ENCODE measurements at places on chromosomes 7 and 10. TPM values are rescaled to one million over a fixed set of nuclear protein-coding genes. Genes with fewer than 3 reads are reported as not detected.

ZEB1 gene
- total RNA-seq: 50.0 TPM

- DNase-seq: no peak
These were observed 5.6 kb upstream of the PKD1L1 start for GRCh38 chr7:47953822-47954221.

GRCh38 chr7:149245744-149246143 is 6.3 kb downstream of the ZNF212 start:
- no peak for DNase-seq

DNA sequence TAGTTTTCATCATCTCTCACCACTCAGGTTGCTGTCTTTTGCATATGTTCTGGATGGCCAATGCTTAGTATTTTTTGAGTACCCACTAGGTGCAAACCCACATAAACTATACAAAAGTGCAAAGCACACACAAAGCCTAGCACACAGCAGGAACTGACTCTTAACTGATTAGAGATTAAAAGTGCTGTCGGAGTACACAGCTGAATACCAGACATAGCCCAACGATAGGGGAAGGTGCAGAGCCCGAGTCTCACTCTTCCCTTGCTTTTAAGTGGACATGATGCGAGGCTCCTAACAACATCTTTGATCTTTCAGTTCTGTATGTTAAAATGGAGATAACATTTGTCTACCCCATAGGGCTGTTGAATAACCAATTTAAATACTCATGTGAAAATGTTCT is 90.8 kb downstream of the DPY19L1 start:
- DNase-seq: no peak

DNA sequence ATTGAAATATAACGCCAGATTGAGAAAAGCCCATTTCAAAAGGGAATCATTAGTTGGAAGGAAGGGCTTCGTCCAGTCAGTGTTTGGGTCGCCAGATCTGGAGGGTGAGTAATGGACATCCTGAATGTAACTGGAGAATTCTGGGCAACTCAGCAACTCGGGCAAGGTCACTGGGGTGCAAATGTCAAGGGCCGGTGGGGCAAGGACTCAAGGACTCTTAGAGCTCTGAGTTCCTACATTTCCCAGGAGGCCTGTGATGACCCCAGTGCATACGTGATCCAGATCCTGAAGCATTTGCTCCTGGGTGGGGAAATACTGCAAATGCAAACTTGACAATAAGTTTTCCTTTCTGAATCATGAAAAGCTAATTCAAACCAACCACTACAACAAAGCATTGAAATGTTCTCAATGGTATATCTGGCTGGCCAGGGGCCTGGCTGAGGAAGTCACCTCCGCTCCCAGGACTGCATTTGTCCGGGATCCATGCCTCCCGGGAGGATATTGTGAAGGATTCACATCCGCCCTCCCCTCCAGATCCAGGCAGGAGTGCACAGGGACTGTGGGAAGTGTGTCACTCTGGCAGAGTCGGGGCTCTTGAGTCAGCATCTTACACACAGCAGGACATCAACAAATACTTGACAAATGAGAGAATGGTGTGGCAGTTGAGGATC is 164.0 kb downstream of the FANK1 start:
- DNase-seq: peak; percentile 94

- DNase-seq: peak; percentile 71
These were observed 27.6 kb upstream of the MKRN1 start for GRCh38 chr7:140506788-140507464.

DNA sequence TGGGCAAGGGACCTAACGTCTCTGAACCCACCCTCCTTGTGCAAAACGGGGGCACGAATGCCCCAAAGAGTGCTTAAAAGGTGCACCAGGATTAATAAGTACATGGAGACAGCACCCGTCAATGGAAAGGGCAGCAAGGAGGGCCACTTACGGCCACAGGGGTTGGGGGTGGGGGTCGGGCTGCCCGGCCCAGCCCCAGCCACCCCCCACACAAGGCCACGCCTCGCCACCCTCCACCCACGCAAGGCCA is 213.4 kb downstream of the MAD1L1 start:
- no peak for DNase-seq

DNA sequence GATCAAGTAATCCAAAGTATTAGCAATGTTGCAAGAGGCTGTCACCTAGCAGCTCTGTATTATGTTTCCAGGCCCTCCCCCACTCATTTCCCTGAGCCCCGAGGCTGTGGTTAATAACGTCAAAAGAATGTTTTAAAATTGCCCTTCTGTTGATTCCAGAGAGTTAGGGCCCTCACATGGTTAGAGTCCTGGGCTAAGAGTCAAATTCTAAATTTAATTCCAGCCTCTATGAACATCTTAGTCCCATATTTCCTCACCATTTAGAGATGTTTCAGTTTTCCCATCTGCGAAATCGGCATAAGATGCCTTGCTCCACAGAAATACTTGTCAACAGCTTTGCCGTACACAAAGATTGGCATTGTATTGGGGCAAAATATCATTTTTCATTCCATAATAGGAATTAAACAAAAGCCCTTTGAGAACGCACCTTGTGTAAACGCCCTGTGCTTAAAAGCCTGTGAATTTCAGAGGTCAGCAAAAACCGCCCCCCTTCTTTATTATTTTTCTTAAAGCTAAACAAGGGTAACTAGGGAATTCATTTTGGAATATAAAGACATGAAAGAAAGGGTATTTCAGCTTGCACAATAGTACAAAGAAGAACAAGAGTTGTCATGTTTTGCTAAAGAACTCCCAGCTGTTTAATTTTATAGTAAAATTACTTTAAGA is 135.8 kb downstream of the ARID5B start:
- DNase-seq: peak; percentile 59

GRCh38 chr10:82942286-82943099 is 1067.5 kb downstream of the NRG3 start:
- peak; percentile 37 for DNase-seq

DNA sequence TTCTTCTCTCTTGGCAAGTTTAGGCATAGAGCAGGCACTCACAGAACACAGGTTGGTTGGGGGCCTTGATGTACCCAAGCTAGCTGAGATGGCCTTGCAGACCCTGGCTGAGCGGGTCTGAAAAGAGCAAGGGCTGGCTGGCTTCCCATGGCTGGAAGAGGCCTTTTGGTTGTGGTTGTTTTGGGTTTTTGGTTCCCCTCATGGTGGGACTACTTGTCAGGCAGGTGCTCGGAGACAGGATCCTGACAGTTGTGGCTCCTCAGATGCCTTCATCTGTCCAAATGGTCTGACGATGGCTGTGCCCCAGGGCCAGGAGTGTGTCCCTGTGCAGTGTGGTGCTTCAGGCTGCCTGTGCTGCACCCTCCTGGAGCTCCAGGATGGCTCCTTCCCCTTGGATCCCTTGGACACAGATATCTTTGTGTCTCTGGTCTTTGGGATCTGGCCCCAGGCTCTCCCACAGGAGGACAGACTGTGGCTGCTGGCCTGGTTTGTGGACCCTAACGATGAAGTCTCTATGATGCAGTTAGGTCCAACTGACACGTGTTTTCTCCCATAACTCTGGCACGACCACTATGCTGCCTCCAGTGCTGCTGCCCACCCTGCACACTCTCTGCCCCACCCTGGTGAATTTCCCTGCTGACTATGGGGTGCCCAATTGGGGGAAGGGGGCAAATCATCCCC is 321.5 kb upstream of the ZNF32 start:
- DNase-seq: no peak

GRCh38 chr7:79257959-79258358 is 195.5 kb downstream of the MAGI2 start:
- no peak for DNase-seq

GRCh38 chr10:111150691-111151090 is 73.9 kb downstream of the ADRA2A start:
- no peak for DNase-seq

GRCh38 chr7:31873816-31874597 is 187.0 kb downstream of the PPP1R17 start:
- DNase-seq: no peak

DNA sequence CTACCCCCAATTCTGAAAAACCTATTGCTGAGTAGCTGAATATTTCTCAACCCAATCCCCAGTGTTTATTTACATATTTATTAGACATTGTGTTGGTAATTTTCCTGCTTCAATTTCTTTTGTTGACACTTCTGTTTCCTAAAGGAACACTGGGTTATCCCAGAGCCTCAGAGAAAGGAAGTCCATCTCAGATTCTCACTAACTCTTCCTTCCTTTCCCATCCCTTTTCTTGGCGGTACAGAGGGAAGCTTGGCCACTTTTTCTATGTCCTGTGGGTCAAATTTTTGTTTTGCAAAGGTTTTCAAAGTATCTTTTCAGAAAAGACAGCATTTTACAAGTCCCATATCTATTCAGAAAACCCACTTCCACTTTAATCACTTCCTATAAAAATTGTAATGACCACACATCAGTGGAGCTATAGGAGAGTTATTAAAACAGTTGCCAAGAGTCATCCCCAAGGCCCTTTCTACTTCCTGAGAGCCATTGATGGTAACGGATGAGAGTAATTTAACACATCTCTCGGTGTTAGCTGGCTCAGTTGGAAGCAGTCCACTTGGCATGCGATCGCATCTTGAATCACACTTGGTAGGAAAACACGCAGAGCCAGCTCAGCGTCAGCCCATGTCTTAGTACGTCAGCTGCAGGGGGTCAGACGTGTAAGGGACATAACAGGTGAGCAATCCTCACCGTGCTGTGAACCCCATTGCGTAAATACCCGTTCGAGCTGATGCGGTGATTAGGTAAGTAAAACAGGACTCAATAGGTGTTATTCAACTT is 231.1 kb upstream of the ADARB2 start:
- no peak for DNase-seq

DNA sequence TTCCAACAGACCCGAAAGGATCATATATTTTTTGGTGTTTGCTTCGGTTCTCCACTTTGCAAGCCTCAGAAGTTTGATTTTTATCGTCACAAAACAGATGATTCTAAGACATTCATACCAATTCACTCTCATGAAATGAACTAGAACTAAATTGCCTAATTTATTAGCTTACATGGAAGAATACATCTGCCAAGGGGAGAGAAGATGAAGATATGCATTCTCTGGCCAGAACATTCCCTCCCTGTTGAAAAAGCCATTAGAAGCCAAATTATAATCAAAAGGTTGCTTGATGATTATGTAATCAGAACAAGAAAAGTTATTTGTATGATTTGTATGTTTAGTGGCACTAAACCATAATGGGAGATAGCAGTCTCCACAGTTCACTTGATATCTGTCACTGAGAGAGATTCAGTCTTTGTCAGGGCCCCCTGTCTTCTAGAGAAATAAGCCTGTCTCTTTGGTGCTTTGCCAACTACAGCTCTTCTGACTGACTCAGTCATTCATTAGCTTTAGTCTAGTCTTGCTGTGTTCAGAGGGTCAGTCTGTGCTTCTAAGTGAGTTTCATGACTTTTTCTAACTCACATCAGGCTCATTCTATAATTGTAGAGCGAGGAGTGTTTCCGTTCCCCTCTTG is 95.3 kb upstream of the GNAI1 start:
- DNase-seq: peak; percentile 18

GRCh38 chr7:80307227-80307856 is 172.7 kb downstream of the GNAI1 start:
- peak; percentile 84 for DNase-seq

GRCh38 chr10:47144525-47144924 is 155.5 kb upstream of the GDF10 start:
- no peak for DNase-seq

AGAP9 gene
- total RNA-seq: 3.7 TPM

PRPS1L1 gene
- total RNA-seq: not detected

DNA sequence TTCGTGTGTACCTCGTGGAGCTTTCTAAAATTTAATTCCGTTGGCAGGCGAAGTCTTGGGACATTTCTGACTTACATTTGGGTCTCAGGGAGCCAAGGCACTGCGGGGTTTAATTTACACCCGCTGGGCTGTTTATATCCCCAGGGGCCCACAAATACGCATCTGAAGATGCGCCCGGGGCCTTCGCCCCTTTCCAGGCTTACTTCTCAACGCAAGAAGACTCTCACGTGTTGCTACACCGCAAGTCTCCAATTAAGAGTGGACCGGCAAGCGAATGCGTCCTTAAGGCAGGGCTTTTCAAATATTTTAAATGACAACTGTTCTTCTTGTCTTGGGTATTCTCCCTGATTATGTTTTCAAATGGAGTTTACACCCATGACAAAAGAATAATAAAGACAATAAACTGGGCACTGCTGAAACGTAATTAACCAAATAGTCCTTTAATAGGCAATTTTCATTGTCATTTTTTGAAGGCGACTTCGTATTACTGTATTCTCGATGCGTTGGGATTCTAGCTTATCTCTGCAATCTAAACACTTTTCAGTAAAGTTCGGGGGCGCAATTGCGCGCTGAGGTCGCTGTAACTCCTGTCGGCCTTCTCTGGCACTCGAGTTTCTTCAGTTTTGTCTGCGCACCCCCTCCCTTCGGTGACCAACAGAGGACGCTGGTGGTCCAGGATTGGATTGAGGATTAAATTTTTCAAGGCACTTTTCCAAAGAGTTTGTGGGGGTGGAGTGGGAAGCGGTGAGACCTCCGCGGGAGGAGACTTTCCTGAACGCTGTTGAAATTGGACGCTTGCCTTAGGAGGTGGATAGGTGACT is 837 bp upstream of the IGFBP3 start:
- DNase-seq: peak; percentile 86

HPS1 gene
- 54.5 TPM for total RNA-seq

- DNase-seq: peak; percentile 54
These were observed at the start of gene ADRB1 for GRCh38 chr10:114043532-114044246. Gene ADRB1 (plus strand): TSS chr10:114043866. CDS start chr10:114044133, 267 bp downstream.

FOXI2 gene
- not detected for total RNA-seq

GRCh38 chr10:3926258-3926657 is 141.2 kb upstream of the KLF6 start:
- DNase-seq: no peak

ACHE gene
- not detected for total RNA-seq

GRCh38 chr10:133185916-133186315 is 25.9 kb downstream of the KNDC1 start:
- DNase-seq: no peak

DNA sequence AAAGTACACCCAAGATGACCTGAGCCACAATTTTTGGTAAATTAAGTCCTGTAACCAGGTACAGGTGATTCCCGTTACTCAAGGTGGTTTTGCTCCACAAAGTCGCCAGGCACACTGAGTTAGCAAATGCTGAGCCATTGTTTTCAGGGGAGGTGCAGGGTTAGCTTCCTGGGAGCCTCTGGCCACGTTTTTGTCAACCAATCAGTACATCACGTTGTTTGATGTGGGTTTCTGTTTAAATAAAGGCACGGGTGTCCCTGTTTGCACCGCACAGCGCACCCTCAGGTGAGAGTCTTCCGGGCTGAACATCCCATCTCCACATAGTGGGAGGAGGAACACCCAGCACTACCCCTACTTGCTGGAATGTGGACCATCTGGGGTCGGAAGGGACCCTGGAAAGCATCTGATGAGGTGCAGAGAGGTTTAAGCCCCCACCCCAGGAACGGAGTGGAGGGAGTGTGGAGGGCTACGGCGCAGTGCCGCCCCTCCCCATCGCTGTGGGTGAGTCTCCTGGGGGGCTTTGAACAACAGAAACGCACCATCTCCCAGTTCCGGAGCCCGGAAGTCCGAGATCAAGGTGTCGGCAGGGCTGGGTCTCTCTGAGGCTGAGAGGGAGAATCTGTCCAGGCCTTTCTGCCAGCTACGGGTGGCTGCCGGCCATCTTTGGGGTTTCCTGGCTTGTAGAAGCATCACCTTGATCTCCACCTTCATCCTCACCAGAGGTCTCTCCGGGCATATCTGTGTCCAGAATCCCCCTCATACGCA is 42.5 kb downstream of the PRKAG2 start:
- DNase-seq: no peak

Data from GM23248 (cell line).